ENCODE measurements at places on chromosomes 7 and 10. TPM values are rescaled to one million over a fixed set of nuclear protein-coding genes. Genes with fewer than 3 reads are reported as not detected.

PFKP gene
- total RNA-seq, result 60.7 TPM

CYP26C1 gene
- total RNA-seq, result not detected

CPN1 gene
- total RNA-seq, result not detected

FZD1 gene
- 26.6 TPM for total RNA-seq

NEURL1 gene
- total RNA-seq, result under 0.01 TPM

DLX6 gene
- not detected for total RNA-seq

HKDC1 gene
- not detected for total RNA-seq

SFXN4 gene
- total RNA-seq, result 19.6 TPM

GPER1 gene
- 3.4 TPM for total RNA-seq

GJD4 gene
- total RNA-seq, result not detected

LRRC17 gene
- total RNA-seq, result 76.1 TPM

FRMD4A gene
- 6.8 TPM for total RNA-seq

TSPAN13 gene
- total RNA-seq, result 5.6 TPM

PTF1A gene
- total RNA-seq, result not detected

TIMM23 gene
- total RNA-seq, result 58.7 TPM

PIK3AP1 gene
- total RNA-seq, result not detected

TSPAN15 gene
- 4.0 TPM for total RNA-seq

PLXDC2 gene
- total RNA-seq, result 10.6 TPM

SLC18A3 gene
- total RNA-seq, result not detected

FKBP6 gene
- not detected for total RNA-seq

TUBB8 gene
- total RNA-seq, result not detected
